ENCODE measurements at places on chromosomes 12 and 14.

GRCh38 chr12:127909041-127909440 is 357.9 kb upstream of the TMEM132C start:
- no peak for DNase-seq

DNA sequence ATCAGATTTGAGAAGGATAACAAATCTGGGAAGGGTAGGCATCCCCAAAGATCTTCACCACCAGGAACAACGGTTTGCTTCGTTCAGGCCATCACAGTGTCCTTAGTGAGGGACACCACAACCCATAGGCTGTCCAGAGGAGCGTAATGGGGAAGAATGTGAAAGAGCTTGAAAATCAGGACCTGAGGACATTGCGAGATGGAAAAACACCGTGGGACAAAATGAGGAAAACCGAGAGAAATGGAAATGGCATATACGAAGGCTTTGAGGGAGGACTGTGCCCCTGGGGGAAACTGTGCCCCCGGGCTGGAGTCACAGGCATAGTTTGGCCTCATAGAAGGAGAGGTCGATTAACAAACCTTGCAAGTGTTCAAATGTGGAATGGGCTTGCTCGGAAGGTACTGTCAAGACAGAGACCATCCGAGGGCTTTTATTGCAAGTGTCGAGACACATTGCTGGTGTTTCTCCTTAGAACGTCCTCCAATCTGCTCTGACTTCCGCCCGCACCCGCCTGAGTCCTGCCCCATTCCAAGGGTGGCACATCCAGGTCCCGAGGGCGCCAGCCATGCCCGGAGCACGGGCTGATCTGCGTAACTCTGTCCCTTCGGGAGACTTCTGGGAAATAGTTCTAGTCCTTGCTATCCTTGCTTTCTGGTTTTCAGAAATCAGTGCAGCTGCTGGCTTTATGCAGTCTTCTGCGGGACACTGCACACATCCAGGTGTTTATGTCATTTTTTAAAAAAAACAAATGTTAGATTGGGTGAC is 885 bp upstream of the PALS1 start:
- DNase-seq = peak; percentile 66

DNA sequence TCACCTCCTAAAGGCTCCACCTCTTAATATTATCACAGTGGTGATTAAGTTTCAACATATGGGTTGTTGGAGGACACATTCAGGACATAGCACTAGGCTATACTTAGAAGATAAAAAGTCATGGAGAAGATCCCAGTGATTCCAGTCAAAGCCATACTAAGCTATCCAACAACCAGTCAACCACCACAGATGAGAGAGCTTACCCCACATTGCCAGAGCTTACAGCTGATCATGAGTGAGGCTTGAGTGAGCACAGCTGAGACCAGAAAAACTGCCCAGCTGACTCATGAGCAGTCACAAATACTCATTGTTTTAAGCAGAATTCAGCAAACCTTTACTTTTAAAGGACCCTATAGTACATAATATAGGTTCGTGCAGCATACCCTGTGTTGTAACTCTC is 85.1 kb downstream of the DRAM1 start:
- DNase-seq = peak; percentile 20

- no peak for DNase-seq
These were observed 119.6 kb downstream of the MED13L start for GRCh38 chr12:116157845-116158267.

- DNase-seq = no peak
These were observed 1108.5 kb downstream of the SLC16A7 start for GRCh38 chr12:60704171-60704914.

DNA sequence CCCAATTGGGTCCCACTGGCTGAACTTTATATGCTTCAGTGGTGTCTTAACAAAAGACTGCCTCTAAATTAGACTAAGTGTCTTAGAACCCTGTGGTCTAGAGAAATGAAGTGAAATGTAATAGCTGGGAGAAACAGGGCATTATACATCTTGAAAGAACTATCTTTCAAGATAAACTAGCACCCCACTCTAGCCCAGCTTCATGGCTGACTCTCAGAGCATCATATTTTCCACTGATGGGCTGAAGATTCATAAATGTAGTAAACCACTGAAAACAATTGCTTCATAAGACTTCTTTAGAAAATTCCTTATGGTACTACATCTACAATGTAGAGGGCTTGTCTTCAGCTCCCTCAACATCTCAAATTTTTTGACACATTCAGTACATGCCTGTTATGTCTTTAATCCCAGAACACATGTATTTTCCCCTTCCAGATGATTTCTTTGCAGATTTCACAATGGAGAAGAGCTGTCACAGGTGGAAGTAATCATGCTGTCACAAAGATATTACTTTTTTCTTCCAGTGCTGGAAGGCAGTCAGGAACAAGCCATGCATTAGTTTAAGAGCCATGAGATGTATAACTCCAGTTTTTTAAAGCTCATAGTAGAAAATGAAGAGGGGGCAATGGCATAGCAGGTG is 48.5 kb downstream of the IFNG-AS1 start:
- DNase-seq = no peak

GRCh38 chr12:75959060-75959459 is 72.5 kb downstream of the PHLDA1 start:
- no peak for DNase-seq

- no peak for DNase-seq
These were observed 209.5 kb downstream of the KCNC2 start for GRCh38 chr12:75000120-75000519.

- no peak for DNase-seq
These were observed 3.6 kb downstream of the PSMA6 start for GRCh38 chr14:35295845-35296161.

DNA sequence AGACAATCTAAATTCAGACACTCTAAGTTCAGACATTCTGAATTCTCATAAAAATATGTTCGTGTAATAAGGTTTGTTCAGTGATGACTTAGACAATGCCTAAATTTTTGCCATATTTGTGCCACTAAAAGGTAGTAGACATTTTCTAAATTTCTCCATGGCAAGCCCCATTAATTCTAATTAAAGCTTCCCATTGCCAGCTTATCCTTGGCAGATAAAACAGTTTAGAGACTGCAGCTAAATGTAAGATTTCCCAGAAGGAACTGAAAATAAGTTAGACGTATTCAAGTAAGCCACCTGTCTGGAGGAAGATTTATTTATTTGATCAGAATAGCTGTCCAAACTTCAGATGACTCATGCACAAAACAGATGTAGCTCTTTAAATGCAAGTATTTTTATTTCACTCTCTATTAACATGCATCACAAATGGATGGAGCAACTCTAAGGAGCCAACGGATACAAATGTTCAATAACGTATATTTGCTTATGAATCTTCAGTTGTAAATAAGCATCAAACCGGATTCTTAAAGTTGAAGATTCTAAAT is 130.4 kb downstream of the SLC2A13 start:
- DNase-seq = no peak

DNA sequence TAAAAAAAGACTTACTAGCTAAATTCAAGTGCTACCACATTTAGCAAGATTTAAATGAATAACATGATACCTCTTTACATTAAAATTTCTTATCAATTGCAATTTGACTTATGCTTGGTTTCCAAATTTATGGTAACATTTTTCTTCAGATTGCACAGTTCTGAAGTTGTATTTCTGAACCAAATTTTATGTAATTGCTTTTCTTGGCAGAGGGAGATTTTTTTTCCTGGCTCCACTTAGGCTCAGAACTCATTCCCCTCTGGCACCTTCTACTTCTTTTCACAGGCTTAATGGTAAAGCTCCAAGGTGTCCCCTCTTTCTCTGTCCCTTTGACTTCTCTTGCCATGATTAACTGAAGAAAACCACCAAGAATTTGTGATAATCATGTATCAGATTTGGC is 99.8 kb upstream of the TMTC1 start:
- no peak for DNase-seq

DNA sequence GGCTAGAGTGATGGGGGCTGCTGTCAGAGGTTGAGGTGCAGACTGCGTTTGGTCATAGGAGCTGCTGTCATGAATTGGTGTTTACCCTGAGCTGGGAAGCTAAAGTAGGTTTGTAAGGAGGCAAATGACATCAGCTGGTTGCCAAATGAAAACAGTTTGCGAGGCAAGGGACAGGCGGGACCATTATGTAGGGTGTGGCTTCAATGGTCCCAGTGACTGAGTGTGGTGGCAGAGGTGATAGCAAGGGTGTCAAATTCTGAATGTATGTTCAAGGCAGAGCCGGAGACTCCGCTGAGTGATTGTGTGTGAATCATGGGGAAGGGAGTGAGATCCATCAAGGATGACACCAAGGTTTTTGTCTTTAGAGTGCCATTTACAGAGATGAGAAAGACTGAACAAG is 359.5 kb downstream of the VRK1 start:
- DNase-seq = no peak

Measured in ACHN (cell line).